ENCODE measurements at places on chromosomes 6 and 20.

DNA sequence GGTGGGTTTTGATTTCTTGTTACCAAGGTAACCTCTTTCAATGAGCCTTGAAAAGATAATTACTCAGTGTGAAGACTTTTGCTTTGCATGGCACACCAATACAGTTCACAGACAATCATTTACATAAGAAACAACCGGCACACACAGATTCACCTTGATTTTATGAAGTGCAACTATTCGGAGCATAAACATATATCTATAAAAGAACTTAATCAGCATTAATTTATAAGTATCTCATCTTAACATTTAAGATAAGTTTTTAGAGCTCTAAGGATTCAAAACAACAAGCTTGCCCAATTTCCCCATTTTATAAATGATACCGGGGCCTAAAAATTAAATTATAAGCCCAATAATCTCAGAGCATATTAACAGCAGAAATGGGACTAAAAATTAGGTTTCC lies 85.9 kb upstream of the PCSK2 start:
- DNase-seq: no peak

DNA sequence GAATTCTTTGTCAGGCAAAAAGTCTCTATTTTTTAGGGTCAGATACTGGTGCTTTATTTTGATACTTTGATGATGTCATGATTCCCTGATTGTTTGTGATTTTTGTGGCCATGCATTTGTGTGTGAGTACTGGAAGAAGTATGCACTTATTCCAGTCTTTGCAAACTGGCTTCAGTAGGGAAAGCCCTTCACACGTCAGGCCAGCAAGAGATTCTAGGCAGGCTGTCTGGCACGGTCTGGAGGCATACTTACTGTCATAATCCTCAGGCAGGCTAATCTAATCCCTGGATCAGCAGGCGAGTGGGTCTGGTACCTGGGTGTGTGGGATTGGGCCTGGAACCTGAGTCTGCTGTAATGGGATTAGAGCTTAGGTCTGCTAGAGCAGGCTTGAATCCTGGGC lies 391.8 kb upstream of the MMS22L start:
- no peak for DNase-seq

DNA sequence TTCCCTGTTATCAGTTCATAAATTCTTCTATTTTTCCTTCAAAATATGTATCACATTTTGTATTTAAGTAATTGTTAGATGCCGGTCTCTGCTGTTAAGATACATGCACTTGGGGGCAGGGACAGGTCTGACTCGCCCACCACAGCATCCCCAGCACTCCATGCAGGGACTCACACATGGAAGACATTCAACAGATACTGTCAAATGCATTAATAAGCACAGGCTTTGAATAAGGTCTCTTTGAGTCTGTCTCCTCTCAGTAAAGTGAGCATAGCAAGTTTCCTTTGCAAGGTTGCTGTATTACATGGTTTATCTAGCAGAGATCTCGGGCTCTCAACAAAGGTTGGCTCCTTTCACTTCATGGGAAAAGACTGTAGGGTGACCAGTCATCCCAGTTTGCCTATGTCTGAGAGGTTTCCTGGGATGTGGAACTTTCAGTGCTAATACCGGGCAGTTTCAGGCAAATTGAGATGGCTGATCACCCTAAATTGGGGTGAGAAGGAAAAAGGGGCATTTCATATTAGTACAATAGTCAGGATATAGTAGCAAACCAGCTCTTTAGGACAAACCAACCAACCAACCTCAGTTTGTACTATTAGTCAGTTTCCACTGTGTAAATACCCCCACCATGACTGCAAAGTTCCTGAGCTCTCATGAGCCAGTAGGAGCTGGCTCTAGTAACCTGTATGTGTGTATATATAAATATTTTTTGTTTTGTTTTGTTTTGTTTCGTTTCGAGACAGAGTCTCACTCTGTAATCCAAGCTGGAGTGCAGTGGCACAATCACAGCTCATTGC lies 15.0 kb downstream of the JPH2 start:
- no peak for DNase-seq

- DNase-seq: no peak
Measured at GRCh38 chr20:17542993-17543412, 11.8 kb upstream of the BFSP1 start.

DNA sequence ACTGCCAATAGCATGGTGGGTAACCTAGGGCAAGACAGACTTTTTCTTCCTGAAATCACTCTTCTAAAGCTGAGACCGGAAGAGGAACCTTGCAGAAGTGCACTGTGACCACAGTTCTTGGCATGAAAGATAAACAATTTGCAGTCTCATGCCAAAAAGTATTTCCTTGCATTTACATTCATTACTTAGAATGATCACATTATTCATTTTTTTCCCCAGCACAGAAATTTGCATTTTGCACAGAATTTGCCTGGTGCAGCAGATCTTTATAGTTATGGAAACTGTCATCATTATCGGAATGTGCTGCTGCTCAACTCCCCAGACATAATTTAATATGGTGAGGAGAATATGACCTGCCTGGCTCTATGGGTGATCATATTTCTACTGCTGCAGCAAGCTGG lies 42.2 kb upstream of the EDN3 start:
- no peak for DNase-seq

DNA sequence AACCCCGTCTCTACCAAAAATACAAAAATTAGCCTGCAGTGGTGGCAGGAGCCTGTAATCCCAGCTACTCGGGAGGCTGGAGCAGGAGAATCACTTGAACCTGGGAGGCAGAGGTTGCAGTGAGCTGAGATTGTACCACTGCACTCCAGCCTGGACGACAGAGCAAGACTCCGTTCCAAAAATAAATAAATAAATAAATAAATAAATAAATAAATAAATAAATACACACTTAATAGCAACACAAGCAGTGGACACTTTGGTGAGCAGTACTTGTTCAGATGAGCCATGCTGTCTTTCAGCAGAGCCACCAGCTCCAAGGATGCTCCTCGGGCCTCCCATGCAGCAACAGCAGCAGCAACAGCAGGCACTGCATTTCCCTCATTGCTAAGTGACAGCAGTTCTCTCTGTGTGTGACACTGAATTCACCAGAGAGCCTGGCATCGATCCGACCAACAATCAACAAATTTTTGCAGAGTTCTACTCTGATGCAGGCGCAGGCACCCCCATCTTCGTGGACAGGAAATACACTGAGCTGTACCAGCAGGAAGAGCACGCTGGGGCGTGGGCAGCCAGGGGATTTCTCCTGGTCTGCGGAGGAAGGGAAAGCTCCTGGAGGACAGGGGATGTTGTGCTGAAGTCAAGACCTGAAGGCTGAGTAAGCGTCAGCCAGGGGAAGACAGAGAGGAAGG lies 54.0 kb upstream of the SNX9 start:
- DNase-seq: no peak

DNA sequence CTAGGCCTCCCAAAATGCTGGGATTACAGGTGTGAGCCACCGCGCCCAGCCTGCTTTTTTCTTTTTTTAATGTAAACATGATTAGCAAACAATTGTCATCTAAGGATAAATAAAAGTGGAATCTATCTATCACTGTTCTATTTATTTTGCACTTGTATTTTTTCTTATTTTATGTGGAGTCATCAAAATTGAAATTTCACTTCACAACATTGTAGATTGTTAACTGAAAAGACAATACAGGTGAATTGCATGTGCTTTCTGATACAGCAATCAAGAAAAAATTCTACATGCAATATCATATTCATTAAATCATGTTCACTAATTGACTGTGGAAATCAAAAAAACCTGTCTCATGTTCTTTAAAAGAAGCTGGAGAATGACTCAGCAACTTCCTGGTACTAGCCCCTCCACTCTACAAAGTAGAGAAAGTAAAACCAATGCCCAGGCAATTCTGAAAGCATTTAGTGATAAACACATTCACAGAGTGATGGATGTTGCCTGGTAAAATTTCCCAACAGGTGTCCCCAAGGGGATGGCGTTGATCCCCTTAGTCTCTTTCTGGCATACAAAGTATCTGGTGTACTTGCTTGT lies 10.7 kb upstream of the RFX6 start:
- no peak for DNase-seq

GRCh38 chr6:170346649-170347048 lies 40.1 kb downstream of the FAM120B start:
- no peak for DNase-seq

DNA sequence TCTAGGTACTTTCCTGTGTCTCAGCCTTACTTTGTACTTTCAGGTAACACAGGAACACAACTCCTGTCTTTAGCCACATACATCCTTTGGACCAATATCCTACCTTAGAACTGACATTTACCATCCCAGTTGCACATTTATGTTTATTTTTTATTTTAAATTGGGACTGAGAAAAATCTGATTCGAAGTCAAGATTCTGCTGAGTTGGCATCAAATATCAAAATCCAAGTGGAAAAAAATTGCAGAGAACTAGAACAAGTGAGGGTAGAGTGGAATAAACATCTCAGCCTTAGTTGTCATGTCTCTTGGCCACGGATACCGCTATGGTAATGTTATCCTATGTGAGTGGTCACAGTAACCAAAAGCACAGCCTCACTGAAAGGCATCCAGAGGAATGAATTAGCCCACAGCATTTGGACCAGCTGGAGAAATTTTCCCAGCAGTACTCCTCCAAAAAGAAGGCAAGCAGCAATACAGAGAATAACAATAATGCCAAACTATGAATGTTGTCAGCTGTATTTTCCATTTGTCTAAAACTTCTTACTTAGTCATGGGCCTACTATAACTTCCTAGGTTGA lies 17.6 kb upstream of the EYA4 start:
- no peak for DNase-seq

GRCh38 chr6:21592953-21593352 lies 598 bp upstream of the SOX4 start:
- no peak for DNase-seq

DNA sequence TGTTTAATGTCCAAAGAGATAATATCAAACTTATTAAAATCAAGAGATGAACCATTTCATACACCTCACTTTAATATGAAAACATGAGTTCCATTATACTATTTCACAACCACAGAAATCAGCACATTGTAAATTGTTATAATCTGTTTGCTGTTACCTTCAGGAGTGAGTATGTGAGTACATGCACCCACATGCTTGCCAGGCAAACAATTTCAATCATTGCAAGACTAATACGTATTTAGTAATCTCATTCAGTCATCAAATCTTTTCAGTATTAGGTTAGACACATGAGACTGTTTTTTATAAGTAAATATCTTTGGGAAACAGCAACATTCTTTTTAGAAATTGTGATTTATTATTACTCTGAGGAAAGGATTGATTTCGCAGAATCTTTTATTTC lies 9.3 kb upstream of the EPM2A start:
- DNase-seq: no peak

DNA sequence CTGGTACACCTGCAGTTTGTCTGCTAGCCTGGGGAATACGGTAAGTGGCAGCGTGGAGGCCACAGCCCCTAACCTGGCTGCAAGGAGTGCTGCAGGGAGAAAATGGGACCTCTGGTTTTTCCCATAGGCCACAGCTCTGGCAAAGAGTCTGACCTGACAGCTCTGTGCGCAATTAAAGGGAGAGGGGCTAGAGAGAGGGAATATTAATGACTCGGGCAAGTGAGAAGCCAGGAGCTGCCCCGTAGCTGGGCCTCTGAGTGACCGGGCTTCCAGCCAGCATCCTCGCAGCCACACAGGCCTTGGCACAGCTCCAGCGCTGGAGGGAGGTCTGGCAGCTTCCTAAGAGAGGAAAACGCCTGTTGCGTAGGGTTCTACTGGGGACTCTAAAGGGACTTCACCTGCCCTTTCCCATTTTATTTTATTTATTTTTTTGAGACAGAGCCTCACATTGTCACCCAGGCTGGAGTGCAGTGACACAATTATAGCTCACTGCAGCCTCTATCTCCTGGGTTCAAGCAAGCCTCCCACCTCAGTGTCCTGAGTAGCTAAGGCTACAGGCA lies 18.2 kb upstream of the OCSTAMP start:
- no peak for DNase-seq

GRCh38 chr6:51996296-51996947 lies 91.0 kb downstream of the PKHD1 start:
- DNase-seq: no peak

DNA sequence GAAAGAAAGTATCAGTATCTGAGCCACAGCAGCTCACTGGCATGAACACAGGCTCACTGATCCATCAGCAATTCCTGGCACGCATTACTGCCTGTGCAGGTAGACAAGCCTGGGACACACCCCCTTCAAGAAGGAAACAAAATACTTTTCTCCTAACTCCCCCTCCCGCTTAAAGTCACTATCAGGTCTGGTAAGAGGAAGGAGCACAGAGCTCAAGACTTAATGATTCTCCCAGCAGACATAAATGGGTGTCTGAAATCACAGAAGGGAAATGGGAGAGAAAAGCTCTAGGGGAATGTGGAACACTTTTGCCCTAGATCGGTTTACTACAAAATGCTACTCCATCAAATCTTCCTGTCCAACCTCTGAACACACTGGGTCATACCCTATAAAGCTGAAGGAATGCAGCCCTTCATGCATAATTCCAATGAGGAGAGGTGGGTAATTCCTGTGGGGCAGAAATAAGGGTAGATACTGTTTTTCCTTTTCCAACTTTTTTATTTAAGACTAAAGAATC lies at the start of gene ADGRF1:
Gene ADGRF1 (minus strand): TSS at position 58 of the 517 bp plus-strand sequence. CDS start 13,271 bp downstream, outside the sequence.
- no peak for DNase-seq

DNA sequence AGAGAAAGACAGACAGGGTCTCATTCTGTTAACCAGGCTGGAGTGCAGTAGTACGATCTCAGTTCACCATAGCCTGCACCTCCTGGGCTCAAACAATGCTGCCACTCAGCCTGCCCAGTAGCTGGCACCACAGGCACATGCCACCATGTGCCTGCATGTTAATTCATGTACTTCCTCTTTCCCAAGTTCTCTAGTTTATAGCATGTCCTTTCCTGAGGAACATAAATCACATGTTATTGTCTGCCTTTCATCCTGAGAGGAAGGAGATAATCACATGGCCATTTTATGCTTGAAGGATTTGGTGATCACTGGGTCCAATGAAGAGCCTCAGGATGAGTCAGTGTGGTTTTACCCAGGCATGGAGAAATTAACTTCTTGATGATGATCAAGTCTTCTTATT lies 47.9 kb downstream of the COL11A2 start:
- no peak for DNase-seq

DNA sequence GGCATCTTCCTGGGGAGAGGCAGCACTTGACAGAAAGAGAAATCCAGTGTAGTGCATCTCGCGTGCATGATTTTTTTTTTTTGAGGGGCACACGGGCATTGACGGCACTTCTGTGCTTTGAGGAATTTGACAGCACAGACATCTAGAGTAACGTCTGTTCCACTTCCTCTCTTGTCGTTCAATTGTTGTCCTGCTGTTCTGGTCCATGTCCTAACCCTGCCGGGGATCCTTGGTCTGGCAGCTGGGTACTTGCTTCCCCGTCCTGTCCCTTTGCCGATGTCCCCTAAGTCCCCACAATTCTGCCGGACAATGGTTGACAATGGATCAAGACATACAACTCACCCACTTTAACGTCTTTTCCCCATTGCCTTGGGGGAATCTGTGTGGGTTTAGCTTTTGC lies 46.0 kb upstream of the NAA20 start:
- DNase-seq: no peak

DNA sequence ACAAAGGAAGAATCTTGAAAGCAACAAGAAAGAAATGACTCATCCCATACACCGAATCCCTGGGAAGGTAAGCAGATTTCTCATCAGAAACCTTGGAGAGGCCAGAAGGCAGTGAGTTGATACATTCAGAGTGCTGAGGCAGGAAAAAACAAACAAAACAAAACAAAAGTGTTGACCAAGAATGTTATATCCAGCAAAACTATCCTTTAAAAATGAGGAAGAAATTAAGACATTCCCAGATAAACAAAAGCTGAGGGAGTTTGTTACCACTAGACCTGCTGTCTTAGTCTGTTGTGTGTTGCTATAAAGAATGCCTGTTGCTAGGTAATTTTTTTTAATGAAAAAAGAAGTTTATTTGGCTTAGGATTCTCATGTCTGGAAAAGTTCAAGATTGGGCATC lies 33.7 kb upstream of the PPP1R3G start:
- no peak for DNase-seq
